ENCODE measurements at places on chromosomes 16 and 17.

DNA sequence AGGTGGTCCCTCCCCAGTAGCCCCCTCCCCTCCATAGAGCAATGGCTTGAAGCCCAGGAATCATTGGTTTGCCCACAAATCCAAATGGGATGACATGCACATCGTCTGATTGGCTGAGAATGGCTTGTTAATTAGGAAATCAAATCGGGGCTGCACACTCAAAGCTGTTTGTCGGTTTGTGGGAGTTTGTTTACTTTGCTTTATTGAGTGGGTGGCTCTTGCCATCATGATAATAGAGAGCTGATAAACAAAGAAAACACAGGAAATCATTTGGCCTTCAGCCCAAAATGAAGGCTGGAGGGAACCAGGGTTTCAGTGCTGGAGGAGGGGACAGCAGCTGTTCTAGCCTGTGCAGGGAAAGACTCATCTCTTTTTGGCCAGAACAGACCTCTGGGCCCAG is 316.3 kb downstream of the CBLN1 start:
- DNase-seq, result no peak

DNA sequence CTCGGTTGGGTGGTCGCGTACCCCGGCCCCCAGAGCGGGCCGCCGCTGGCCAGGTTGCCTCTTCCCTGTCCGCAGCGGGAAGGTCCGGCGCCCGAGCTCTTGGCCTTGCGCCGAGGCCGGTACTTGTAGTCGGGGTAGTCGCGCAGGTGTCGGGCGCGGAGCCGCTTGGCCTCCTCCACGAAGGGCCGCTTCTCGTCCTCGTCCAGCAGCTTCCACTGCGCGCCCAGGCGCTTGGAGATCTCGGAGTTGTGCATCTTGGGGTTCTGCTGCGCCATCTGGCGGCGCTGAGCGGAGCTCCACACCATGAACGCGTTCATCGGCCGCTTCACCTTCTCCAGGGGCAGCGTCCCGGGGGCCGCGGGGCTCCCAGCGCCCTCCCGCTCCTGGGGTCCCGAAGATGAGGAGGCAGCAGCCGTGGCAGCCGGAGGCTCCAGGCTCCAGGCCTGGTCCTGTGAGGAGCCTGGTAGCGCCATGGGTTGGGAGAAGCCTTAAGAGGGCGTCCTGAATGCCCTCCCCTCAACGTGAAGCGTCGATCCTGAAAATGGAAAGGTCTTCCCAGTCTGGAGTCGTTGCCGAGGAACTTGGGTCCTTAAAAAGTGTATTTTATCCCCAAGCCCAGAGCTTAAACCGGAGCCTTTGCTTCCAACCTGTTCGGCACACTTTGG is 558 bp downstream of the SOX15 start:
- peak; percentile 74 for DNase-seq

GRCh38 chr17:66357037-66357436 is 54.6 kb downstream of the PRKCA start:
- no peak for DNase-seq

DNA sequence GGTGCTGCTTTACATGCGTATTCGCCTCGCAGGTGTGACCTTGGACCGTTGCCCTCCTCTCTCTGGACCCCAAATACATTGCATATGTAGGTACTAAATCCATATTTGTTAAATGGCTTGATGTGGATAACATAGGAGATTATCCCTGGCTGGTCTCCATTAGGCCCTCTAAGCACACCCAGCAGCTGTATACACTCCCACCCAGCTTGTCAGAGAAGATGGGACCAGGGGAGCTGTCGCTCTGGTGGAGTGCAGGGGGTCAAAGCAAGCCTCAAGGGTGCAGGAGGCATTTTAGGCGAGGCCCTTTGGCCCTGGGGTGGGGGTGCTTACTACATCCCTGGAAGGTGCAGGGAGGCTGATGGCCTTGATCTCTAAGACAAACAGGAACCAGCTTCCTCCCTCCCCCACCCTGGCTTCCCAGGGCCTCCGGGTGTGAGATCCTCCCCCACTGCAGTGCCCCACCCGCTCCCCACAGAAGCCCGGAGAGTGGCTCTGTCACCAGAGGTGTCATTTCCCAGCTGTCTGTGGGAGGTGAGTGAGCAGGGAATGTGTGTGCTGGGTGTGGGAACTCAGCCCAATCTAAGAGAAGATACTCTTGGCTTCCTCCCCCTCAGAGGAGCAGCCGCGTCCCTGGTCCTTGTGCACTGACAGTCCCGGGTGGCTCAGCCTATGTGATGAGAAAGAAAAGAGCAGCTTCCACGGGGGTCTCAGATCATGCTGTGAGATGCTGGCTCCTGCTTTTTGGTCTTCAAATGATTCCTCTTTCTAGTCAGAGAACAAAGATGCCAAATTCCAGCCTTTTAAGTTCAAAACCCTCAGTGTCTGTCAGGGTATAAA is 1.4 kb upstream of the VAMP2 start:
- DNase-seq, result peak; percentile 85

GRCh38 chr16:30527635-30528178 is 1.3 kb upstream of the ZNF768 start:
- no peak for DNase-seq

DNA sequence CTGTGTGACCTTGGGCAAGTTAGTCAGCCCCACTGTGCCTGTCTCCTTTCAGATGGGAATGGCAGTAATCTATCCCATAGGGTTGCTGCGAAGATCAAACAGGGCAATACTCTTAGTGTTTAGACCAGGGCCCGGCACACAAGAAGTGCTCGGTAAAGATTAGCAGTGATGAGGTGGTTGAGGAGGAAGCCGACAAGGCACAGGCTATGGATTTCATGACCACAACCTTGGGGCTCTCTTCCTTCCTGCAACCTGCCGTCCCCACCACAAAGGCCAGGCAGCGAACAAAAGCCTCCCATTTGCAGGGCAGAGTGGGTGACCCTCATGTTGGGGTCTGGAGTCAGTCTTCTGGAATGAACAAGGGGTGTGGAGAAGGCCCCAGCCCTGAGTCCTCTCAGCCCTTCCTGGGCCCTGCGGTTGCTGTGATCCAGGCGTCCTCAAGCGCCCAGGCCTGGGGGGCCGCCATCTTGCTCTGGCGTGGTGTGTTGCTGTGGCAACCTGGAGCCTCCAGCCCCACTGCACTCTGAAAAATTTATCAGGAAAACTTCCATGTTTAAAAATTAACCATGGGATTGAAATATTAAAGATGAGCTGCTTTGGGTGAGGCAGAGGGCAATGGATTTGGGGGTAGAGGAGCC is 9.8 kb downstream of the ADAM11 start:
- no peak for DNase-seq

DNA sequence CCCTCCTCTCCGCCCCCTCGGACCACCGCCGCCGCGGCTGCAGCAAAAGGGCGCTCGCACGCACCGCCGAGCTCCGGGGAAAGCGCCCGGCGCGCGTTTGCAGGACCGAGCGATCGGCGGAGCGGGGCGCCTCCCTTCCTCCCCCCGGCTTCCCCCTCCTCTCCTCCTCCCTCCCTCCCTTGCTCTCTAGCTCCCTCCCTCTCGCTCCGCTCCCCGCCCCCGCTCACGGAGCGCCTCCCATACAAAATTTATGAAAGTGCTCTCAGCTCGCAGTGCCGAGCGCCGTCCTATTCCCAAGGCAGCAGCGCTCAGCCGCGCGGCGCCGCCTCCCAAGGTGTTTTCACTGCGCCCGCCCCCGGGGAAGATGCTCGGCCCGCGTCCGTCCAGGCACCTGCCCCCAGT is at the start of gene RTN4RL1:
RTN4RL1 (minus strand) TSS at position 115 of the 402 bp plus-strand sequence. CDS start 469 bp downstream, outside the sequence.
- peak; percentile 85 for DNase-seq

DNA sequence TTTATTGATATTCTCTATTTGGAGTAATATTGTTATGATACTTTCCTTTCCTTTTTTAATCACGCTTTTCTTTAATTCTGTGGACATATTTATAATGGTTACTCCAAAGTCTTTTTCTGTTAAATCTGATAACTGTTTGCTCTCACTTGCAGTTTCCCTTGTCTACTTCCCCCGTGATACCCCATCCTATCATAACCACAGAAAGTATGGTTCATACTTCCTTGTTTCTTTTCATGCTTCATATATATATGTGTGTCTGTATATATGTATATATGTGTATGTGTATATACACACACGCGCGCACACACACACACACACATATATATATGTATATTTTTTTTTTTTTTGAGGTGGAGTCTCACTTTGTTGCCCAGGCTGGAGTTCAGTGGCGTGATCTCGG is 23.5 kb downstream of the SPECC1 start:
- DNase-seq, result no peak

DNA sequence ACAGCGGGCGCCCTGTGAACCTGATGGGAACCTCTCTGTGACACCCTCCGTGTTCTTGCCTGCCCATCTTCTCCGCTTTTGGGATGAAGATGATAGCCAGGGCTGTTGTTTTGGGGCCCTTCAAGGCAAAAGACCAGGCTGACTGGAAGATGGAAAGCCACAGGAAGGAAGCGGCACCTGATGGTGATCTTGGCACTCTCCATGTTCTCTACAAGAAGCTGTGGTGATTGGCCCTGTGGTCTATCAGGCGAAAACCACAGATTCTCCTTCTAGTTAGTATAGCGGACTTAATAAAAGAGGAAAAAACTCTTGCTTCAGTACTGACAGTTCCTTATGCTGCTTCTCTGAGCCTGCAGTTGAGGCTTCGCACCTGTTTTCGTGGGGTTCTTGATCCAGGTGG is 10.5 kb downstream of the CDK5RAP3 start:
- no peak for DNase-seq

GRCh38 chr16:75534560-75535205 is 1.2 kb downstream of the CHST5 start:
- no peak for DNase-seq

DNA sequence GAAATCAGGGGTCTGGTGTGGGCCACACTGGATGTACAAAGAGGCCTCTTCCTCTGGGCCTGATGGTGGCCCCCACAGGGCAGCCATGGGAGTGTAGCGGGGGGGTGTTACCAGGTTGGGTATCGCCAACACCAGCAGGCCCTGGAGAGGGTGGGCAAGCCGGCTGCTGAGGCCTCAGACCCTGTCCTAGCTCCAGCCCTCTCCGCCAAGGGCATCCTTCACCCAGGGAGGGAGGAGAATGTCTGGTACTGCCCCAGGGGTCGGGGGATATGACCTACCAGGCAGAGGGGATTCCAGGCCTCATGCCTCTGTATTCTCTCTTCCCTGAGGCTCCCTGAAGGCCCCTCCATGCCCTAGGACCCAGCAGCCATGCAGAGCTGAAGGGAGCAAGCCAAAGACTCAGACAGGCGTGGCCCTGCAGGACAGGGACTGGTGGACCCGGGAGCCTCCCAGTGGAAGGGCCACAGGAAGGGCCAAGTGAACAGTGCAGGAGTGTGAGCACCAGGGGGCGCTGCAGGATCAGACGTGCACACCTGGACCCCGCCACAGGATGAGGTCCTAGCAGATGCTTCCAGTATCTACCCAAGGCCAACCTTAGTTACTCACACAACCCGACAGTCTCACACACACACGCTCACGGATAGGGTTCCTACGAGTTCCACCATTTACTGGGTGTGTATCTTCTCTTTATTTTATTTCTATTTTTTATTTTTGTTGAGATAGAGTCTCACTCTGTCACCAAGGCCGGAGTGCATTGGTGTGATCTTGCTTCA is 10.9 kb upstream of the CES4A start:
- peak; percentile 91 for DNase-seq

- DNase-seq, result no peak
Measured at GRCh38 chr16:10078541-10078949, 103.7 kb downstream of the GRIN2A start.

- no peak for DNase-seq
Measured at GRCh38 chr17:74417178-74418045, 14.5 kb upstream of the GPRC5C start.

DNA sequence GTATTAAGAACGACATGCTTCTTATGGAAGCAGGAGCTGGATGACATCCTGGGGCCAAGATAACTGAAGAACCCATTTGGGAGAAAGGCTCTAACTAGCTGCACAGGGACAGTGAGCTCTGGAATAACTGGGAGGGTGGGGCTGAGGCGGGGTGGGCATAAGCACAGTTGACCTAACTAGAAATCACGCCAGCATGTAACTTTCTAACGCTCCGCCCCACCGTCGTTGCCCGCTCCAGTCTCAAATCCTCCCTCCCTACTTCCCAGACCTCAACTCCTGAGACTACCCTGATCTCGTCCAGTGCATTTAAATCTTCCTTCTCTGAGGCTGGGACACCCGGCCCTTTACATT is 436 bp downstream of the PHB1 start:
- no peak for DNase-seq

DNA sequence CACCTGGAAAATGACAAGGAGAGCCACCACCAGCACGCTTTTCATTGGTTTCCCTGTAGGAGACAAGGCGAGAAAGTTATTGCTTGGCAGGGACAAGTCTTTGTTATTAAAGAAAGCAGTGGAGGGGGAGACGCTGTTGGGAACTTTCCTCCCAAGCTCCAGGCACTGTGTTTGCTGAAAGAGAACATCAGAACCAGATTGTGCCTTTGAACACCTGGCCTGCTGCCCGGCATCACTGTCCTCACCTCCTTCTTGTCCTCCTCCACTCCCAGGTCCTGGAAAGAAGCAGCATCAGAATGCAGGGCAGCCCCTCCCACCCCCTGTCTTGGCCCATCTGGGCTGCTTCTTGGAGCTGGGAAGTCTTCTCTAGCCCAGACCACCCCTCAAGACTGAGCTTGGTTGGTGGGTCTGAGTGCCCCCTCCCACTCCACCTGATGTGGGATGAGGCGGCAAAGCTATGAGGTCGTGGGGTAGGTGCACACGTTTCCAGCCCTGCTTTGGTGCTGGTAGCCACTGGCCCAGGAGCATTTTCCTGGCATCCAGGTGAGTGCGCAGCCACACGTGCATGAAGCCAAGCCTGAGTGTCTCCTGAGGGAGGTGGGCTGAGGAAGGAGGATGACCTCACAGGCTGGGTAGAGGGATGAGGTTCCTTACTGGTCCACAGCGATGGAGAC is 6.2 kb downstream of the CCR7 start:
- no peak for DNase-seq

DNA sequence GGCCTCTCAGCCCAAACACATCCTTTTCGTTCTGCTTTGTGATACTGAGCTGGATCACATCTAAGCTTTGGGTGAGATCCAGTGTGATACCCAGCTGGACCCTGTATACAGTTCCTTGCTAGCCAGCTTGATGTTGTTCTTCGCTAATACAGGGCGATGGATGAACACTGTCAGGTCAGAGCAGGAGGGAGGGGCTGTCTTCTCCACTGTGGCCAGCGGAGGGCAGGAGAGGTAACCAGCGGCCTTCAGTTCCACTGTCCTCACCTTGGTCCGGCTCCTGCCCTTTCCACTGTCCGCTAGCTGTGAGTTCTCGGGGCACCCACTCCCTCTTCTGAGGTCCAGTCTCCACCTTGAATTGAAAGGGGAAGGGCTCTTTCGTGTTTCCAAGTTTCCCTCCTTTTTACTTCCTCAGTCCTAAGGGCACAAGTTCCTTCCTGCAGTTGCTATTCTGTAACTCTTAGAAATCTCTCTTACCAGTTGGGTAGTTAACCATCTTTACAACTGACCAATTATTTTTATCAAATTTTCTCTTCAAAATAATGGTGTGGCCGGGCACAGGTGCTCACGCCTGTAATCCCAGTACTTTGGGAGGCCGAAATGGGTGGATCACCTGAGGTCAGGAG is 3.0 kb upstream of the ZNF213 start:
- DNase-seq, result peak; percentile 70

DNA sequence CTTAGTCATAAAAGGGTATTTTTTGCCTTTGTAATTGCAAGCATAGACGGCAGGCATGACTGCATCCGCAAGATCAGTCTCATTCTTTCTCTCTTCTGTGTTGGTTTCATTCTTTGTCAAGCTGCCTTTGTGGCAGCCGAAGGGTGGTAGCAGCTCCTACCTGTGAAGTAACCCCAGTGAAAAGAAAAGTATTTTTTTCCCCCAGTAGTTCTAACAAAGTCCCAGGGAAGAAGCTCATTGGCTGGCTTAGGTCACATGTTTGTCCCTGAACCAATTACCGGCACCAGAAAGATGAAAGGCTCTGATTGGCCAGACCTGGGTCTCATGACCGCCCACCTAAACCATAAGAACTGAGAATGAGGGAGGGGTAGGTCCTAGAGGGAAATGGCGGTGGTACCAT is 110.7 kb downstream of the RAP1GAP2 start:
- no peak for DNase-seq

All from activated CD4-positive, alpha-beta T cell treated with anti-CD3 and anti-CD28 coated beads, Interleukin-2, amount 10 ng/mL, durations not matched to agents 7 days and 5 days (primary cell).